Mononuclear cell (primary cell): ENCODE measurements at places on chromosomes 7 and 10. TPM values are rescaled to one million over a fixed set of nuclear protein-coding genes. Genes with fewer than 3 reads are reported as not detected.

Gene ZP3
- total RNA-seq: 1.7 TPM

Gene ENTPD7
- total RNA-seq: 4.6 TPM

Gene DRGX
- total RNA-seq: not detected

Gene NEUROD6
- not detected for total RNA-seq

Gene ANKRD30A
- not detected for total RNA-seq

Gene STOX1
- 0.21 TPM for total RNA-seq

Gene PRKCQ
- 43.2 TPM for total RNA-seq

Gene LAMB4
- 0.10 TPM for total RNA-seq

Gene OR2A1
- total RNA-seq: not detected

Gene STAG3
- 6.7 TPM for total RNA-seq

Gene C10orf67
- 0.31 TPM for total RNA-seq

Gene CC2D2B
- total RNA-seq: 1.2 TPM

Gene MLXIPL
- total RNA-seq: 0.42 TPM

Gene TRIM4
- total RNA-seq: 23.2 TPM

Gene CLEC5A
- 3.6 TPM for total RNA-seq

Gene GPR15LG
- not detected for total RNA-seq

Gene PLEKHA8
- total RNA-seq: 5.2 TPM

Gene SLC26A5
- not detected for total RNA-seq

Gene NPFFR1
- total RNA-seq: under 0.01 TPM

Gene NODAL
- total RNA-seq: not detected
